ENCODE measurements at places on chromosomes 7 and 10. TPM values are rescaled to one million over a fixed set of nuclear protein-coding genes. Genes with fewer than 3 reads are reported as not detected.

KNDC1 gene
- total RNA-seq, result 0.20 TPM

FRMPD2 gene
- total RNA-seq, result not detected

GIMAP5 gene
- total RNA-seq, result 9.8 TPM

ARHGAP19 gene
- 3.3 TPM for total RNA-seq

DNA sequence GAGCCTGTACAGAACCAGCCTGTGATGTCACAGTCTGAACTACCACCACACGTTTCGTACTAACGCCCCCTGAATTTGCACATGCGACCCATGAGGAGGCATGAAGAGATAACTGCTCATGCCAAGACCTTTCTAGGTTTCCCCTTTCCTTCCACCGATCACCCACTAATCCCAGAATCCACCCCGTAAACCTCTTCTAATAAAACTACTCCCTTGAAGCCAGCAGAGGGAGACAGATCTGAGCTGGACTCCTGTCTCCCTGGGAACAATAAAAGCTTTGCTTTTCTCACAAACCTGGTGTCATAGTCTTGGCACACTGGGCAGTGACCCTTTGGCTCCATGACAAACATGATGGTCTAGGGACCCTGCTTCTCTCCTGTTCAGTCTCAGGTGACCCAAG is 144.5 kb downstream of the FRMD4A start:
- DNase-seq, result no peak

DNA sequence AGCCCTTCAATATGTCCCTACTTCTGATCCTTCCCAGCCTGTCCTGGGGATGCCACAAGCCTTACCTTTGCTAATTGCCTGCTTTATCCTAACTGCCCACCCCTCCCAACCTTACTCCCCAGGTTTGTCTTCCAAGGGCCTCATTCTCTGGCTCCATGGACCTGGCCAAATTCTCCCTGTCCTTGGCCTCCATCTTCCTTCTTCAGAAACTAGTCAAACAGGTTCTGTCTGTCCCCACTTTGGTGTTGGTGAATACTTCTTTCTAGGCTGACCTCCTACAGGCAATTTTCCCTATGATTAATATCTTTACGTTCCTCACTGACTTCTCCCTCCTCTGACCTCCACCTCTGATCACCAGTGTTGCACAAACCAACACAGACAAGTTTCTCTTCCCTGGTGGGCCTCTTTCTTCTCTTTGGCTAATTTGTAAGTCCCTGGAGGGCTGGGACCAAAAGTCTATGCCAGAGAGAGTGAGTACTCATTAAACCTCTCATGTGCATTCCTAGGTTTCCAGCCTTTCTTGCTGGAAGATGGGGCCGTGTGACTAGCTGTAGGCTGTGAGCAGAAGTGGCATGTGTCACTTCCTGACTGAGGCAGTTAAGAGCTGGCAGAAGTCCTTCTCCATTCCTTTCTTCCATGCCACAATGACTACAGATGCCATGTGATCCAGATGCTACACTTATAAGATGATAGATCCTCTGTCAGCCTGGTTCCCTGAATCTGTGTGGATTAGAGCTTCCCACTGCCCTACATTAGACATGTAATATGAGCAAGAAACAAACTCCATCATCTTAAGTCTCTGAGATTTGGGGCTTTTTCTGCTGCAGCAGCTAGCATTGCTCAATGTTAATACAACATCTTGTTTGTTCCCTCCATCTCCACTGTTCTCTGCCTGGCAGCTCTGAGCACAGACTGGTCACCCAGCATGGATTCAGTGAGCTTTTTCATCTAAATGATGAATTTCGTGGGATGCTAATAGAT is 382.7 kb downstream of the RPS24 start:
- no peak for DNase-seq

- no peak for DNase-seq
Measured at GRCh38 chr10:118742032-118742431, 12.7 kb downstream of the CACUL1 start.

- no peak for DNase-seq
Measured at GRCh38 chr10:22536620-22537019, 177.8 kb downstream of the PIP4K2A start.

DNA sequence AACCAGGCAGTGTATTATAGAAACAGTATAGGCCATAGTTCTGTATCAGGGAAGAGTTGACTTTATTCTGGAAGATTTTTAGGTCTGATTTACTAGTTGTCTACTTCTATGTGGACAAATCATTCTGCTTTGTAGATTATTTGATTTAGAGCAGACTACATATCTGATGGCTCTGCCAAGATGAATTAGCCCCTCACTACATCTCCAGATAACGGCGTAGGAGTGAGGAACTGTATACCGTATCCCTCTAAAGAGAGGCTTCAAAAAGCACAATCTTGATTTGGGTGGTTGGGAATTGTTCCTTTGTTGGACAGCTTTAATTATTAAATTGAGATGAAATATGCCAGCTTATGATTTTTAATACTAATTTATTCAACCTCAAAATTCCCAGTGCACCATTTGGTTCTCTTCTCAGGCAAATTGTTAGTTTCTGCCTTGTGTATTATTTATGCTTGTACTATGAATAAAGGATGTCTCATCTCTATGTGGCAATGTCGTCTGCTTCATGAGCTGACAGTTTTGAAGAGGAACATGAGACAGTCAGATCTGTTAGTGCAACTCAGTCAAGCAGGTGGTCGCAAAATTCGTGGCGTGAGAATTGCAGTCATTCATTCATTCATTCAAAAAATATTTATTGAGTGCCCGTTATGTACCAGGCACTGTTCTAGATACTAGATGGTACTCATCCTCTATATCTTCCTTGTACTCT is 422.8 kb downstream of the EXOC4 start:
- no peak for DNase-seq

DNA sequence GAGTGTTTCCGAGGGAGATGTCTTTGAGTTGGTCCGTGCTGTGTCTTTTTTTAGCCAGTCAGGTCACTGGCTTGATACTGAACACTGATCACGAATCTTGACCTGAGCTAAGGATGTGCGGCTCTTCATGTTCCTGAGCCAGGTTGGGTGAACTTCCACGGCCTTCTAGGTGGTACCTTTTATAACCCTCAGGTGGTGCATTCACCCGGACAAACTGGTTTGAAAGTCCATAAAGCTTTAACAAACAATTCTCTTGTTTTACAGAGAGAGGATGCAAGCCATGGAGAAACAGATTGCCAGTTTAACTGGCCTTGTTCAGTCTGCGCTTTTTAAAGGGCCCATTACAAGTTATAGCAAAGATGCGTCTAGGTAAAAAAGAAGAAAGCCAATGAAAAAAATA is 229.5 kb downstream of the ARHGAP21 start:
- no peak for DNase-seq

- DNase-seq, result no peak
Measured at GRCh38 chr7:104039363-104039762, 49.9 kb upstream of the RELN start.
